ENCODE measurements at places on chromosomes 1 and 21.
A peak's percentile ranks its signal among the peaks of the same experiment; 100 is the strongest.

- DNase-seq: no peak
Observed at GRCh38 chr21:35342440-35342839, 293.3 kb upstream of the RUNX1 start.

DNA sequence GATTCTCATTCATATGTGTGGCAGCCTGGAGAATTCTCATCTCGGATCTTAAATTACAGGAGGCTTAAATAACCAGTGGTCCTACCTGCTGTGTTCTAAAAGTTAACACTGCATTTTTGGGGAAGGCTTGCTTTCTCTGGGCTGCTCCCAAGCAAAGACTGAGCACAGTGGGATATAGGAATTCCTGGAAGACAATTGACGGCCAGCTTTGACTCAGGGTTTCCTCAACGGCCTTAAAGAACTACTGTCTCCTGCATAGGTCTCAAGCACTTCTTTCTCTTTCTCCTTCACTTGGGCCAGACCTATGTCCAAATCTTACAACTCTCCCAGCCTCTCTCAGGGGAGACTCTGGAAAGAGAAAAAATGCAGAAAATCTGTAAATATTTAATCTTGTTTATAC, 1.0 kb upstream of the KRTAP13-3 start:
- no peak for DNase-seq

DNA sequence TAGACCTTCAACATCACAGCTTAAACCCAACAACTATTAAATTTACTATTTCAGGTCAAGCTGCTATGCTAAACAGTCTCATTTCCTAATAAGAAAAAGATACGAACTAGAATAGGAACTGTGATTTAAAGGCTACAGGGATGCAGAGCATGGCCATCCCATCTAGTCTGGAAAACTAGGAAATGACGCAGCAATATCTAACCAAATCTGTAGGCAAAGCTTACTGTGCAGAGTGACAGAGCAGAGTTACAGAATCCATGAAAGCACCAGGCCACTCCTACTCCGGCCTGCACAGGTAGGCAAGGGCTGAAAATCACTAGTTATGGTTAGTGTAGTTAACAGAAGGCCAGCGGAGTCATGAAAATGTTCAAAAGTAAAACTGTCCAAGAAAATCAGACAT, 2.1 kb downstream of the HLCS start:
- no peak for DNase-seq

DNA sequence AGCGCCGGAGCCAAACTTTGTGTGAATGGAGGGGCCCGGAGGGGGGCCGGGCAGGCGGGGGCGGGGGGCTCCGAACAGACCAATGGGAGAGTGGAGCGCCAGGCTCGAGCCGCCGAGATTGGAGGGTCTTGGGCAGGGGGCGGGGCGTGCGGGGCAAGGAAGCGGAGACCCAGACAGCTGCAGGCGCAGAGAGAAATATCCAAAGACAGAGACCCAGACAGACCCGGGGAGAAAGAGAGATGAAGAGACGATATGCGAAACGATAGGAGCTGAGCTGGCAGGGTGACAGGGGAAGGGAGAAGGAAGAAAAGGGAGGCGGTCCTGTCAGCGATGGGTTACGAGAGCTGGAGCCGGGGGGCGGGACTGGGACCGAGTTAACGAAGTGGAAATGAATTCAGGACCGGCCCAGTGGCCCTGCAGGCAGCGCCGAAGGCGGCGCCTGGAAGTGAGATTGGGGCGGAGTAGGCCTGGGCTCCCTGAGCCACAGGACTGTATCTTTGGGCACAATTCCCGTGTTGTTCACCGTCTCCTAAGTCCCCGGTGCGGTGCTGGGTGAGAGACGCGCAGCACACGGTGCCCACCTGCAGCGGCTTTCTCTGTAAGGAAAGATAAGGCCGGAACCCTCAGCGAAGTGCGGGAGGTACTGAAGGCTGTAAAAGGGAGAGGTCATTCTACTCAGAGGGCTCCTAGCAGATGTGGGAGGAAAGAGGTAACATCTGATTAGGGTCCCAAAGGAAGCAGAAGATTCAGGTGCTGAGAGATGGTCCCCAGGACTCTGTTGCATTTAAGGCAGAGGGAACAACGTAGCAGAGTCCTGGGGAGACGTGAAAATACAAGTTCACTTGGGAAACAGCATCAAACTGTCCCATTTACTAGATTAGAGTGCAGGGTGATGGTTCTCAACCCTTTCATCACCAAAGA, 543 bp upstream of the KCNJ10 start:
- DNase-seq: peak; percentile 80

DNA sequence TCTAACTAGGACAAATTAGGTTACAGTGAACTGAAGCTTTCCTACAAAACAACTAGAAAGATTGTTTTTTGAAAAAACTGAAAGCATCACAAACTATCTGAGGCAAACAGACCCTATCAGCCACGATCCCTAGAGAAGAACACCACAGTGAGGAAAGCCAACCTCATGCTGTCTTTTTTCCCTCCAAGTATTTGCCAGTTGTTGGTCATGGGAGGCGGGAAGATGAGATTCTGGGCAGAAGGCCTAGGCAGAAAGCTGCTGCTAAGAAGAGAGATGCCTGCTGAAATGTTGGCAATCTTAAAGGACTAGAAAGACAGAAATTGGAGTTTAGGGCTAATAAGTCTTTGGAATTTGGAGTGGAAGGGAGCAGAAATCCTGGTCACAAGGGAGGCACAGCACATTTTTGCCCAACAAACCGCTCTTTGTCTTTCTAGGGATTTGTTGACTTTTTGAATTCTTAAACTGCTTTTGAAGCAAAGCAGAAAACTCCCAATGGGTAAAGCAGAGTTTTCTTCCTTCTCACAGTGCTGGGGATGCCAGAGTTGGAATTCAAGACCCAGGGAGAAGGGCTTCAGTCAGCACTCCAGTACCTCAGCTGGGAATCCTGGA, 83.9 kb downstream of the MT1HL1 start:
- no peak for DNase-seq

GRCh38 chr1:65357291-65357960, 48.1 kb downstream of the DNAJC6 start:
- DNase-seq: no peak

DNA sequence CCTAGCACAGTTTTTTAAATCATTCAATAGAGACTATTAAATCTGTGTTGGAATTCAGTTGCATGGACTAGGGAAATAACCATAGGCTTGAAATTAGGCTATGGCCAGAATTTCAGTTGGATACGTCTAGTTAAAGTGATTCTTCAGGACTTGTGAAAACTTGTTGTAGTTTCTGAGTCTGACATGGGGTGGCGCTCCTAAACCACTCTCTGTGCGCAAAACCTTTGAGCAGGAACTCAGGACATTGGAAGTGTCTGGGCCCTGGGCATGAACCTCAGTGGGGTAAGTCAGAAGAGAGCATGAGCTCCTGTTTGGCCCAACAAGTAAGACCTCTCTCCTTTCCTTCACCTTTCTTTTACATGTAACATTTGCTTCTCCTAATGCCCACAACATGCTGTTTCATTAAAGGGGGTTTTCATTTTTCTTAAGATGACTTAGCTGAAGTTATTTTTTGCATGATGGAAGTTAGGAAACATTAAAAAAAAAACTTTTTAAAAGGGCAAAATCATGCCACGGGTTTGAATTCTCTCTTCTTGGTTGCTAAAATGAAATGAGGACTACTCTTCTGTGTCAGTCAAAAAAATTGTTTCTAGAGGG, 17.1 kb upstream of the CCDC190 start:
- DNase-seq: peak; percentile 59

DNA sequence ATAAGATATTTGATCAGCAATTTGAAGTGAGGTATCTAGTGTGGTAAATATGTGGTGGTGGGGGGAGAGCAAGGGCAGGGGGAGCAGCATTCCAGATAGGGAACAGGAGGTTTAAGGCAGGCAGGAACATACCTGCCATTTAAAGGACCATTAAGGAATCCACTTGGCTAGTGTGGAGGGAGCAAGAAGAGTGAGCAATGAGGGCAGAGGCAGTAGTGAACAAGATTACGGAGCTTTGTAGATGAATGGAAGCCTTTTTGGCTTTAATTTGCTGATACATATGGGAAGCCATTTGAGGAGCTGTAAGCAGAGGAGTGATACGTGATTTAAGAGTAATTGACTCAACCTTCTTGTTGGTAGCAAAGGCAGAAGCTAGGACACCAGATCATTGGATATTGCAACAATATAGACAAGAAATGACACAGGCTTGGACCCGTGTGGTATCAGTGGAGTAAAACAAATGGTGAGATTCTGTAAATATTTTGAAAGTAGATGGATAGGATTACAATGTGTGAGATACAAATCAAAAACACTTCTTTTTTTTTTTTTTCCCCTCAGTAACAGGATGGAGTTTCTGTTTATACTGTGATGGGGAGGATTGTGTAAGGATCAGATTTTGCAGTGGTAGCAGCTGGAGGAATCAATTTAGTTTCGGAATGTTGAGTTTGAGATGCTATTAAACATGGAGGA, 73.8 kb upstream of the B3GALT2 start:
- no peak for DNase-seq

- peak; percentile 83 for DNase-seq
Observed at GRCh38 chr1:47333578-47333921, at the start of gene CMPK1. Gene CMPK1 (plus strand): TSS chr1:47333790. CDS start chr1:47333946, 156 bp downstream.

GRCh38 chr1:25090707-25091422, 141.4 kb downstream of the SYF2 start:
- no peak for DNase-seq

- DNase-seq: no peak
Observed at GRCh38 chr1:1463312-1463711, 8.3 kb upstream of the ATAD3B start.

DNA sequence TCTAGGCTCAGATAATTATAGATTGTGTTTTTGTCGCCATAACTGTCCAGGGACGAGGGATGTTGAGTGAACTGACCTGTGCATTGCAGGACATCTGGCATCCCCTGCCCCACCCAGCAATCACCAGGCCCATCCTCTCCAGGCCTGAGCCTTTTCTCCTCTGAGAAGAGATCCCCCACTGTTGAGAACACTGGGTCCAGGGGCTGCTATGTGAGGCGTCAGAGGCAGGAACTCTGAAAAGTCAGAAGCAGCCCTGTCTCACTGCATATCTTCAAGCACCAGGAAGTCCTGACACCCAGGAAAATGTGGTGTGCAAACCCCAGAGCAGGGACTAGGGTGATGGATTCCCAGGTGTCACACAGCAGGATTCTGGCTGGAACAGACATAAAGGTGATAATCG, 17.1 kb upstream of the ACBD3 start:
- no peak for DNase-seq

DNA sequence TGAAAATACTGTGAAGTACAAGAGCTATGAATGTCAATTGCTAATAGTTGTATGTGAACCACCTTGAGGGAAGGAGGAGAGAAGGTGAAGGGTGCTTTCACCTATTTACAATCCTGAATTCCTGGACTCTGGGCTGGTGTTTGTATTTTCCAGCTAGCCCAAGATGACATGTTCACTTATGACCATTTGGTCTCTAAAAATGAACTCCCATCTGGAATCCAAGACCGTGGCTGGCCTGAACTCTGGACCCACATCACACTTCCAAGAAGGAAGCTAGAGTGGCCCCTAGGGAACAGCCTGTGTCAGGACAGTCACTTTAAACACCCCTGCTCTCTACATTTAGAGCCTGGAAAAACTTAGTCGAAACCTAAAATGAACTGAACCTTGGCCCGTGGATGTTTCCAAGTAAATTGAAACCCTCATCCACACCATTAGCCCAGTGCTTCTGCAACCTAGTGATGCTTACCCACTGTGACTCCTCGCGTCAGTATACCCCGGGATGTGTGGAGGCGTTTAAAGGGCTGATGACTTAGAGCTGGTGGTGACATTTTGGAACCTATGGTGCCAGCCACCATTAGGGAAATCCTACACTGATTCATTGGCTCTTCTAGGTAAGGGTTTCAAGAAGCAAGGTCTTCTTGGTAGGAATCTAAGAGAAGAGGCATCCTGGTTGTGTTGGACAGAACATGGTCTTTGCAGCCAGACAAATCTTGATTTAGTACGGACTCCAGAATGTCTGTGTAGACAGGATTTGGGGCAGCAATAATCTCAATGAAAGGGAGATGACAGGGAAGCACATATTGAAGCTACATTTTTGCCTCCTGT, 171.5 kb upstream of the IRF2BP2 start:
- DNase-seq: no peak

- no peak for DNase-seq
Observed at GRCh38 chr1:25647106-25647505, 30.5 kb downstream of the MAN1C1 start.
